Hypothalamus (tissue), 51 donors: ENCODE measurements at places on chromosomes 16 and 17.

- DNase-seq: peak; percentile 91
These were observed at the start of gene DUSP3 for GRCh38 chr17:43778337-43779144. Gene DUSP3, minus strand, starts transcription at chr17:43778977. Its CDS starts 53 bp downstream, at chr17:43778924.

DNA sequence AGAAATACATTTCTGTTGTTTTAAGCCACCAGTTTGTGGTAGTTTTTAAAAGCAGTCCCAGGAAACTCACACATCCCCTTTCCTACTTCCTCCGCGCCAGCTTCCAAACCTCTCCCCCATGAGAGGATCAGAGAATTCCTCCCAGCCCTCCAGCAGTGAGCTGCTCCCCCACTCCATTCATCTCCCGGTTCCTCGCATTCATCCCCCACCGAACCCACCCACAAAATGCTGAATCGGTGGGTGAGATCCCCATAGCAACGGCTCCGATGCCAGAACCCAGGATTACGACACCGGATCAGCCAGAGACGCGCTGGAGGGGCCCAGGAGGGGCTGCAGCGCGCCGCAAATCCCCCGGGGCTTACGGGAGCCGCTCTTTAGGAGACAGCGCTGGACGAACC lies 251.4 kb upstream of the RPL38 start:
- no peak for DNase-seq

GRCh38 chr16:87240211-87241136 lies 76.7 kb downstream of the C16orf95 start:
- no peak for DNase-seq

DNA sequence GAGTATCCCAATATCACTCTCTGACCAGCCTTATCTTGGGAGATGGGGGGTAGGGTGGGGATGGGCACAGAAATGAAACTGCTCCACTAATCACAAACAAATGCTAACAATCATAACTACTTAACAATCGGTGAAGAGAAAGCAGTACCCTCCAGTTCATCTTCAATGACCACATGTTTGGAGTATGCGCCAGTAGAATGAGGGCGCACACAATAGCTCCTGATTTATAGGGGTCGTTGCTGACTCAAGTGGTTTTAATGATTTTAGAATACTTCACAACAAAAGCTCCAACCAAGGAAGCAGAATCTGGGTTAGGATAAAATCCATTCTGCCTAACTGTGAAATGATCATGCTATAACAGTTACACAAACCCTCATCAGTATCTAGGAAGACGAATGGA lies 184.4 kb downstream of the AATF start:
- no peak for DNase-seq

DNA sequence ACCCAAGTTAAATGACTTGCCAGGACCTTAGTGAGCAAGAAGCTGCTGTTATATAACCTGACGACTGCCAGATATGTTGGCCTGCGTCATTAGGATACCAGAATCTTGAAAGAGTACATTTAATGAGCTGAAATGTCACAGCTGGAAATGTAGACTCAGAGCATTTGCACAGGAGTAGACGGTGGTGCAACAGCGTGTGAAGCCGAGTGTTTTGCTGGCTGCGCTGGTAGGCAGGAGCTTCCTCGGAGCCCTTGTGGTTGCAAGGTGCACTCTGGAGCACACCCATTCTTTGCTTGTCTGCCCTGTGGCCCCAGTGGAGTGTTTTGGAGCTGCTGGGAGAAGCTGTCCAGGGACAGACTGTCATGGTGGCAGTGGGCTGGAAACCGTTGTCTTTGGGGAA lies 79.3 kb downstream of the BANP start:
- no peak for DNase-seq

DNA sequence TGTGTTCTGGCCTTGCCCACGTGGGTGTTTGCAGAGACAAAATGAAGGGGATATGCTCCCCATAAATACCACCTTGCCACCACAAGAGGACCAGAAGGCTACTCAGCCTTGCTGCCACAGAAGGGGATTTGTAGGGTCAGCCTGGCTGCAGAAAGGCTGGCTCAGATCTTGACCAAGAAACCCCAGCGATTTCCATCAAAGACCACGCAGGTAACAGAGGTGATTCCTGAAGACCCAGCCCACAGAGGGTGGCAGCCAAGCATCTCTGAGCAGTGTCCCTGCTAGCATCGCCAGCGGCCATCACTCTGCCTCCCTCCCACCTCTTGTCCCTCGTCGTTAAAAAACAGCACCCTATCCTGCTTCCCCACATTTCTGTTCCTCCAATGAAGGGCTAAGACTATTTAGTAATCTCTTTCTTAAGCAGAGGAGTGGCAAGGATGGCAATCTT lies 54.9 kb downstream of the BEAN1 start:
- DNase-seq: no peak

- no peak for DNase-seq
These were observed 4.6 kb downstream of the RAI1 start for GRCh38 chr17:17685775-17686291.

- peak; percentile 29 for DNase-seq
These were observed 65.0 kb downstream of the TBC1D16 start for GRCh38 chr17:79970576-79971068.

DNA sequence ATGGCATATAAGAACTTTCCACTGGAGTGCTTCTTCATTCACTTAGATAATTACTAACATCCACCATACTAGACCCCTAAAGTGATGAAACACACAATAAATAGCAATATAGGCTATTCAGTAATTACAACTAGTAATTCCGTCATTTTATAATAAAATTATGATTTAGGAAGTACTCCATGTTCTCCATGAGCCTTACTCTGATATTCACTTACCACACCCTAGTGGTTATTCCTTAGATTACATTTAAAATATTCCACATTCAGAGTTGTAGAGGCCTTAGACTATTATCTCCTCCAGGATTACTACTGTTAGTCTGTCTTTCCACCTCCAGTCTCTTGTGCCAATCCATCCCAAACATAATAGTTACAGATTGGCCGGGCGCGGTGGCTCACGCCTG lies 62.4 kb downstream of the STH start:
- DNase-seq: no peak

DNA sequence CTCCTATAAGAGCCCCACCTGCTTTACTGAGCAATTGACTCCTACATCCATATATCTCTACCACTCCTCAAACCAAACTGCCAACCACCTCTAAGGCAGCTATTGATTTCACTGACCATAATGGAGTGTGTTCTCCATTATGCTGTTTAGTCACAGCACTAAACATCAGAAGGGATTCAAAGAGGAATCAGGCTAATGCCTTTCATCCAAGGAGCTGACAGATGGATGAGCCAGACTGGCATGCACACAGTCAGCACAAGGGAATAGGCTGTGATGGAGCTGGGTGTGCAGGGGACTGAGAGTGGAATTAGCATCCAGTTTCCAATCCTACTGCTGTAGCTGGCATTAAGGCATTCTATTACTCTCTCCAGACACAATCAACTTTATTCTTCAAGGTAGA lies 88.7 kb upstream of the CCL2 start:
- DNase-seq: no peak

DNA sequence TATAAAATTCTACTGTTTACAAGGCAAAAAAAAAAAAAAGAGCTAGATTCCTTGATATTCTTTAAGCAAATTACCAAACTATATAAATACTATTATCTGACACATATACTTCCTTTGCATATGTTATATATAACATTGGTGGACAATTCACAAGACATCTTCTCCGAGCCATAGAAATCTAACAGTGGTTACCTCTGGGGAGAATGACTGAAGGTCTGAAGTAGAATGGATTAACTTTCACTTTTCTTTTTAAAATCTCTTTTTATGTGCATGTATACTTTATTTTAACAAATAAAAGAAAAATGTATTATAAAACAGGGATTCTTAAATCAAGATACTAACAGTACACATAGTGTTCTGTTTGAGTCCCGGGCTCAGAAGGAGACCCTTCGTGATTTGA lies 131.0 kb downstream of the MRTFB start:
- no peak for DNase-seq

DNA sequence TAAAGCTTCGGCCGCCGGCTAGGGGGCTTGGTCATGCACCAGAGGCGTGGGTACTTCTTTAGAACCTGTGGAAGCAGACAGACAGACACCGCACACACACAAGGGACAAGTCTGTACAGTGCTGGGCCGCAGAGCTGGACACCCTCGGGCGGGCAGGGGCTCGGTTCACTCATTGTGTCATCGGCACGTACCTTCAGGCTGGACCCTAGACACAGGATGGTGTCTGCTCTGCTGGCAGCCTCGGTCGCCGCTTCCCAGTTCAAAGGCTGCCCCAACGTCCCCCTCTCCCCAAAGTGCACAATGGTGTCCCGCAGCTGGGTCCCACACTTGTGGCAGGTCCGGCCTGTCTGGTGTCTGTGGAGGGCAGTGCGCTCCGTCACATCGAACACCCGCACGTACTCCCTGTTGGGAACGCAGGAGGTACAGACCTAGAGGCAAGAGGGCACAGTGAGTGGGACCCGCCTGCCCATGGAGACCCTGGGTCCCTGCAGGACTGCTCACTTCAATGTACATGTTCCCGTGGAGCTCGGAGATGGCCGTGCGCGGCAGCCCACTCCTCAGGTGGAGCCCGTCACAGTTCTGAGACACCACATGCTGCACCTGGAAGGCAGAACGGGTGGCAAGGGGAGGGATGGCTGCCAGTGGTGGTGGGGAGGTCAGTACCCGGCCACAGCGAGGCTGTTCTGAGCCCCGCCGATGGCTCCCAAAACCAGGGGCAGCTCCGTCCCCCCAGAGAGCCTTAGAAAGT lies 3.1 kb upstream of the PCYT2 start:
- no peak for DNase-seq

- no peak for DNase-seq
These were observed 85.4 kb downstream of the IRF8 start for GRCh38 chr16:85984231-85984880.

GRCh38 chr17:29219378-29220047 lies 27.1 kb upstream of the CRYBA1 start:
- peak; percentile 59 for DNase-seq

DNA sequence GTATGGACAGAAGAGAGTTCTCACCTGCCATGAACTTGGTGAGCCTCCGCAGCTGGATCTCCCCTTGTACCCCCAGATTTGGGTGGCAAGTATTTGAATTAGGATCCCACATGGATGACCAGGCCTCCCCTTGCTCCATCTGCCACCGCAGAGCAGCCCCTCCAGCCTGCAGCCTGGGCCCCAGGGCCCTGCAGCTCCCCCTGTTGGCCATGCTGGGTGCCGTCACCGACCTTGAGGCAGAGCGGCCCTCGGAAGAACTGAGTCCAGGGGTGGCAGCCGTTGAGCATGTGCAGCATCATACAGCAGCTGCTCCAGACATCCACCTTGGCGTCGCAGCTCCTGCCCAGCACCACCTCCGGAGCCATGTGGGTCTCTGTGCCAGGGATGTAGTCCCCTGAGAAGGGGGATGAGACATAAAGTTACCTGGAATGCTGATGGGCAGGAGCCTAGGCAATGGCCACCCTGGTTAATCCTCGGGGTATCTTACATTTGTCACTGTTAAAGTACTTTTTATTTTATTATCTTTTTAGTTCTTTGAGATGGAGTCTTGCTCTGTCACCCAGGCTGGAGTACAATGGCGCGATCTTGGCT lies 9.0 kb upstream of the SPATA32 start:
- no peak for DNase-seq

GRCh38 chr16:72921620-72922019 lies 126.3 kb downstream of the ZFHX3 start:
- DNase-seq: no peak

DNA sequence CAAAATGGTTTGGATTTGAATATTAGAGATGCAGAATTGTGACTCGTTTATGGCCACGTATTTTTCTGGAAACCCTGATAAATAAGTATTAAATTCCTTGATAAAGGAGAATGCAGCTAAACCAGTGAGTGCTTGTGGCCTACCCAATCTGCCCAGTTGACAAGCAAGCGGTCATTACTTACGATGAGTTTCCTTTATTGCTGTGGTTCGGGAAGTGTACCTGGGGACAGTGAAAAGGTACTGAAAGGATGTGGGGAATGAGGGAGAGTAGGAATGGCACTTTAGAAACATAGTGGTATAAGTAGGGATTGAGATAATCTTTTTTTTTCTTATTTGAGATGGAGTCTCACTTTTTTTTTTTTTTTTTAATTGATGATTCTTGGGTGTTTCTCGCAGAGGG lies 33.8 kb downstream of the RBBP6 start:
- DNase-seq: no peak

DNA sequence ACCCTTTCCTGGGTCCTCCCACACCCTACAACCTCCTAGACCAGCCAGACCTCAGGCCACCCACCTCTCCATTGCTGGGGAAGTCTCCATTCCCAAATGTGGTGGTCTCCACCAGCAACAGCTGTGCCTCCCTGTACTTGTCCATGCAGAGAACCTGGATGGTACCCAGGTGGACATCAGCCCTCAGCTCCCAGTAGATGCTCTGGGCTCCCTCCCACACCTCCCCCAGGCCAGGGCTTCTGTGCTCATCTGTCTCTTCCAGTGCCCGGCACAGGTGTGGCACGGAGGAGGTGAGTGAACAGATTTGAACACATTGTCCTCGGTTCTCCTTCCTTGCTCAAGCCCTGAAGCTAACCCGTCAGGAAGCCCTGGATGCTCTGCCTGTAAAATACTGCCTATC lies 34.6 kb downstream of the LGALS9 start:
- no peak for DNase-seq

DNA sequence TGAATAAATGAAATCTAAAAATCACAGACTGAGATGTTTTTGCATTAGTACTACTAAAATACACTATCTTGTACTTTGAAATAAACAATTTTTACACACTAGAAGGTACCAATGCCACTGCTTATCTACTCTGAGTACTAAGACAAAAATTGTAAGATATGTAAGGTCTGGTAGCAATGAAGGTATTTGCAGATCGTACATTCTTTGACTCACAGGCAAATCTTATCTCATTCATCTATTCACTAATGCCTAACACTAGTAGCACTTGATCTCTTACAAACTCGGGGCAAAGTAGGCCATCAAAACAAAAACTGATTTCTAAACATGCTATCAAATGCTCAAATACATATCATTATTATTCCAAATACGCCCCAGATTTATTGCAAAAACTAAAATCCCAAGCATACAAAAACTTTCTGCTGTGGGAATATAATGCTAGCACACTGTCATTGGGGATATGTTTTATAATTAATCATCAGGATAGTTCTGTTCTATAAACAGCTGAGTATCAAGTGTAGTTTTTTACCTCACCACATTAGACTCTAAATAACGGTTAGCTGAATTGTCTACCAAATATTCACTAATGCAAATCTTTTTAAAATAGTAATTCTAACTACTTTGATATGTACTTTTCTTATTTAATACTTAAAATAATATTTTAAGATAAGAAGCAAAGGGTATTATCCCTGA lies 68.0 kb downstream of the MED13 start:
- DNase-seq: no peak

- DNase-seq: no peak
These were observed 114.6 kb downstream of the CYB561 start for GRCh38 chr17:63331301-63332061.
